ENCODE measurements at places on chromosomes 3 and 15. TPM values are rescaled to one million over a fixed set of nuclear protein-coding genes. Genes with fewer than 3 reads are reported as not detected.

Gene ADAMTS9
- total RNA-seq, result 13.6 TPM

Gene CEP70
- 22.8 TPM for total RNA-seq

Gene KBTBD13
- total RNA-seq, result not detected

GRCh38 chr15:51069983-51070382 lies 24.7 kb downstream of the TNFAIP8L3 start:
- DNase-seq, result no peak
- peaks cover 24% of the 10 kb centered on the region for H3K4me1 ChIP-seq
- H3K36me3 ChIP-seq, result no peaks in the 10 kb centered on the region

GRCh38 chr3:163139600-163139999 lies 1643.0 kb downstream of the OTOL1 start:
- H3K36me3 ChIP-seq, result no peaks in the 10 kb centered on the region
- no peak overlapping the region for H3K27ac ChIP-seq
- H3K4me1 ChIP-seq, result no peaks in the 10 kb centered on the region
- no peak for DNase-seq

Measured in type B pancreatic cell (in vitro differentiated cells).